ENCODE measurements at places on chromosomes 7 and 10.
A peak's percentile ranks its signal among the peaks of the same experiment; 100 is the strongest.

- H3K27me3 ChIP-seq, result no peaks in the 10 kb centered on the region
- no peaks in the 10 kb centered on the region for H3K4me1 ChIP-seq
- no peak for DNase-seq
Observed at GRCh38 chr10:31467791-31468535, 148.9 kb downstream of the ZEB1 start.

DNA sequence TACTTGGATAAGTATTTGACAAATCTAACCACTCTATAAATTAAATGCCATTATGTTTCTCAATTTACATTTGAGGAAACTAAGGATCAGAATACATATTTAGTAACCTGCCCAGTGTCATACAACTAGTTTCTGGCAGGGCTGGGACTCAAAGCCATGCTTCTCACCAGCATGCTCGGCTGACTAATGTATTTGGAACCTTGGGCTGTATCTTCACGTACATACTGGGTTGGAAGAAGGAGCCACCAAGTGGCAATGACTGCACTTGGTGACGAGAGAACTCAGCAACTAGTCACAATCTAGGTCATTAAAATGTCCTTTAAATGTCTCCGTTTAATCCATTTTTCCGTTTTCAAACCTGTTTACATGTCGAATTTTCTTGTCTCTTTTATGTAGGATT is 42.9 kb downstream of the CHRM2 start:
- no peaks in the 10 kb centered on the region for H3K36me3 ChIP-seq
- no peaks in the 10 kb centered on the region for H3K27me3 ChIP-seq
- no peak overlapping the region for H3K27ac ChIP-seq
- no peak for DNase-seq
- H3K4me3 ChIP-seq, result no peak overlapping the region
- no peaks in the 10 kb centered on the region for H3K4me1 ChIP-seq

- H3K36me3 ChIP-seq, result no peaks in the 10 kb centered on the region
- no peak overlapping the region for H3K4me3 ChIP-seq
- H3K27ac ChIP-seq, result no peak overlapping the region
- H3K4me1 ChIP-seq, result peaks cover 55% of the 10 kb centered on the region
Observed at GRCh38 chr7:100371561-100372171, 1.6 kb upstream of the PILRA start.

- H3K27ac ChIP-seq, result no peak within 1 kb of the TSS
- H3K27me3 ChIP-seq, result peaks cover 31% of the 10 kb centered on the region
- peaks cover 10% of the 10 kb centered on the region for H3K4me1 ChIP-seq
- DNase-seq, result no peak
- no peaks in the 10 kb centered on the region for H3K36me3 ChIP-seq
Observed at GRCh38 chr7:127252778-127253280, at the start of gene GRM8. GRM8 (minus strand) TSS chr7:127252941.

- H3K4me3 ChIP-seq, result no peak overlapping the region
- H3K4me1 ChIP-seq, result no peaks in the 10 kb centered on the region
- H3K27ac ChIP-seq, result no peak overlapping the region
- DNase-seq, result no peak
Observed at GRCh38 chr7:91835091-91835825, 45.2 kb downstream of the MTERF1 start.

DNA sequence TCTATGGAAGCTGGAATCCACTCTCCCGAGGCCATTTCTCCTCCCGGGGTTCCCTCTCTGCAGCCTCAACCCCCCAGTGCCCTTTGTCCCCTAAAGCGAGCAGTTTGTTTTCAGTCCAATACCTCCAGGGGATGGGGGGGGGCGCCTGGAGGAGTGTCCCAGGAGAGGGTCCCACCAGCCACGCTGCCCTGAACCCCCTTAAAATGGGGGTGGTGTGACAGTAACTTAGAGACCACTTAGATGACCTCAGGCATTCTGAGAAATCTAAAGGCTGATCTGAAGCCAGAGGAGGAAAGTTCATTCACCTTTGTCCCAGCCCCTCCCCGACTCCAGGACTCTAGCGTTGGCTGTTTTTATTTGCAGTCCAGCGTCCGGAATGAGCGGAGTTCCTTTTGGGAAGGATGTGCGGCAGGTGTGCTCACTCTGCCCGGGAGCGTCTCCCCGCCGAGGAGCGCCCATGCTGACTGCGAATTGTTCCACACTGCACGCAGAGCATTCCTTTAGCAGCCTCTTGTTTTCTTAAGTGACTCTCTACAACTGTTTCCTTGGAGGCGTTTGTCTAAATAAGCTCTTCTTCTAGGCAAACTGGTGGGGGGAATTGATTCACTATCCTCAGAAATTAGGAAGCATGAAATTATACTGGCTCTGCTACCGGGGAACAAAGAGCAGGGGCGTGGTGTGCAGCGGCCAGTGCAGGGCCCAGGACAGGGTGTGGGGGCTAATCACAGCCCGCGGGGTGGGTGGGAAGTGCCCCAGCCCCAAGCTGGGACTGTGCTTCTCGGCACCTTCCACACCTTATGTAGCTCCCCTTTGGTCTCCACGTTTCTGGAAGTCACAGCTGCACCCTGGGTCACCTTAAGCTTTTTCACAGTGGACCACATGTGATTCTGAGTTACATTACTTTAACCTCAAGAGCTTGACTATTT is 46.3 kb downstream of the SYPL1 start:
- no peak overlapping the region for H3K4me3 ChIP-seq
- no peaks in the 10 kb centered on the region for H3K36me3 ChIP-seq
- H3K27ac ChIP-seq, result no peak overlapping the region

GRCh38 chr7:30987178-30987577 is 23.4 kb downstream of the GHRHR start:
- no peak for DNase-seq
- no peak overlapping the region for H3K4me3 ChIP-seq
- no peaks in the 10 kb centered on the region for H3K27me3 ChIP-seq
- H3K4me1 ChIP-seq, result no peaks in the 10 kb centered on the region
- H3K27ac ChIP-seq, result no peak overlapping the region

GRCh38 chr10:73244866-73245477 is 2.1 kb downstream of the DNAJC9 start:
- peaks cover 11% of the 10 kb centered on the region for H3K36me3 ChIP-seq
- 0 out of 2 replicates have a peak overlapping the region, but pooled peaks have one; percentile 30 for H3K27ac ChIP-seq
- no peak for DNase-seq
- H3K4me1 ChIP-seq, result peaks cover 4% of the 10 kb centered on the region

- no peaks in the 10 kb centered on the region for H3K36me3 ChIP-seq
- no peak for DNase-seq
- H3K4me1 ChIP-seq, result no peaks in the 10 kb centered on the region
- H3K4me3 ChIP-seq, result no peak overlapping the region
- no peaks in the 10 kb centered on the region for H3K27me3 ChIP-seq
Observed at GRCh38 chr10:114902151-114902550, 35.8 kb upstream of the TRUB1 start.

- no peaks in the 10 kb centered on the region for H3K27me3 ChIP-seq
- H3K4me1 ChIP-seq, result no peaks in the 10 kb centered on the region
- no peak overlapping the region for H3K27ac ChIP-seq
- no peaks in the 10 kb centered on the region for H3K36me3 ChIP-seq
Observed at GRCh38 chr10:43204042-43204942, 62.6 kb downstream of the RASGEF1A start.

GRCh38 chr7:22668971-22669401 is 58.0 kb upstream of the IL6 start:
- H3K4me1 ChIP-seq, result peaks cover 11% of the 10 kb centered on the region
- no peak for DNase-seq
- H3K27ac ChIP-seq, result no peak overlapping the region
- no peaks in the 10 kb centered on the region for H3K27me3 ChIP-seq
- no peak overlapping the region for H3K4me3 ChIP-seq
- H3K36me3 ChIP-seq, result no peaks in the 10 kb centered on the region

DNA sequence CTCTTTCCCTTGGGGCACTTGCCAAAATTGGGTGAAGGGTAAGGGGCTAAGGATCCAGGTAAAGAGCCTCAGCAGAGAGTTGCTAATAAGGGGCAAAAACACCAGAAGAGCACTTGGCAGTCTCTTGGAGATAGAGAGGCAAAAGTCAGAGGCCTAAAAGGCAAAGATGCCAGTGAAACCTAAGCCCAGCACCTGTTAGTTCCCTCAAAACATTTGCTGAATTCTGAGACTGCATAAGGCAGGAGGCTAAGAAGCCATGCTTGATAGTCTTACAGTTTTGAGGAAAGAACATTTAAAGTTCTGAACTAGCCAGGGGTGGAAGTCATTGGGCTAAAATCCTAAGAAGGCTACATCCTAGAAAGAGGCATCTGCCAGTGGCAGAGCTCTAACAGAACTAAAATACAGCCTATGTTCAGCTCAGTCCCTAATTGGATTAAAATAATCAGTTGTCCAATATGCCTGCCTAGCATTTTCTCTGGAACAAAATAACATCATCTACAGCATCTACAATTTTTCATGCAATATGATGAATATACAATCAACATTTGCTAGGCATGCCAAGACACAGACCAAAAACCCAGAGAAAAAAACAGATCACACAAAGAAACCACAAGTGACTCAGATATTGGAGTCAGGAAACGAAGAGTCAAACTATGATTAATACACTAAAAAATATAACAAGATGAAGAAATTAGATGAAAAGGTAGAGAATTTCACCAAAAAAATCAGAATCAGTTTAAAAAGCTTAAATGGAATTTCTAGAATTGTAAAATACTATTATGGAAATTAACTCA is 7.7 kb downstream of the HTR7 start:
- no peak overlapping the region for H3K27ac ChIP-seq
- DNase-seq, result no peak
- H3K36me3 ChIP-seq, result no peaks in the 10 kb centered on the region
- H3K27me3 ChIP-seq, result no peaks in the 10 kb centered on the region

DNA sequence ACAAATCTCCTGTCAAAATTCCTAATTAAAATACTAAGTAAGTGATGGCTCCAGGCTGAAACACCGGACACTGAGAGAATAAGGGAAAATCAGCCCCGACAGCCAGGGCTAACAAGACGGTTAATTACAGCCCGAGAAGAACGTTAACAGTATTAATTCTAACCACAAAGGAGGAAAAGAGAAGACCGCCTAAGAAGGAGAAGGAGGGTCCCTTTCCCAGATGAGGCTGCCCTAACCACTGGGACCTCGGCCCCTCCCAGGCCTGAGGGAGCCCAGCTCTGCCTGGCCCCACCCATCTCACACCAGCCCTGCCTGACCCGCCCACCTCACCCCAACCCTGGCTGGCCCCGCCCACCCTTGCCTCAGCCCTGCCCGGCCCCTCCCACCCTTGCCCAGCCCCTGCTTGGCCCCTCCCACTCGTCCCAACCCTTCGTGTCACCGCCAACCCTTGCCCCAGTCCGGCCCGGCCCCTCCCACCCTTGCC is 51.3 kb downstream of the PWWP2B start:
- 0 out of 2 replicates have a peak overlapping the region, but pooled peaks have one; percentile 62 for H3K27ac ChIP-seq
- H3K27me3 ChIP-seq, result no peaks in the 10 kb centered on the region
- peaks cover 25% of the 10 kb centered on the region for H3K4me1 ChIP-seq
- DNase-seq, result peak; percentile 30
- no peak overlapping the region for H3K4me3 ChIP-seq

GRCh38 chr10:33136271-33136670 is 178.2 kb upstream of the ITGB1 start:
- no peaks in the 10 kb centered on the region for H3K4me1 ChIP-seq
- H3K4me3 ChIP-seq, result no peak overlapping the region
- no peak overlapping the region for H3K27ac ChIP-seq

GRCh38 chr10:5291501-5292195 is 73.1 kb upstream of the UCN3 start:
- H3K27ac ChIP-seq, result no peak overlapping the region
- H3K4me1 ChIP-seq, result no peaks in the 10 kb centered on the region
- H3K27me3 ChIP-seq, result no peaks in the 10 kb centered on the region
- H3K4me3 ChIP-seq, result no peak overlapping the region
- DNase-seq, result no peak

DNA sequence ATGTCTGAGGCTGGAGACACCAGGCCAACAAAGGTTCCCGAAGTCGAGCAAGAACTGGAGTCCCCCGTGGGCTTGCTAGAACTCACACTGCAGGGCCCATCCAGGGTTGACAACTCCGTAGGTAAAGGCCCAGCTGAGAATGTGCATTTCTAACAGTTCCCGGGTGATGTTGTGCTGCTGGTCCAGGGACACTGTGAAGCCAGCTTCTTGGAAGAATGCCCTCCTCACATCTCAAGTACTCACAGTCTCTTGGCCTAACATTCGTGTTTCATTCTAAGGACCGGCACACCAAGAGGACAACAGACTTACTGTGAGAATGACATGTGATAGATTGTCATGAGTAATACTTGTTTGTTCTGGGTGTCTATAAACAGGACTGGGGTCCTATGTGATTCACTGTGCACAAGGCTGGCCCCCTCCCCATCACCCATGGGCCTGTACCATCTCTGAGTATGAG is 682.3 kb upstream of the IGFBP3 start:
- H3K27ac ChIP-seq, result no peak overlapping the region
- DNase-seq, result no peak
- no peaks in the 10 kb centered on the region for H3K4me1 ChIP-seq
- no peaks in the 10 kb centered on the region for H3K36me3 ChIP-seq
- H3K27me3 ChIP-seq, result no peaks in the 10 kb centered on the region

- no peaks in the 10 kb centered on the region for H3K27me3 ChIP-seq
- no peak overlapping the region for H3K27ac ChIP-seq
- no peak for DNase-seq
- no peak overlapping the region for H3K4me3 ChIP-seq
Observed at GRCh38 chr10:126301701-126302475, 86.4 kb downstream of the ADAM12 start.

GRCh38 chr10:125114761-125115391 is 45.5 kb downstream of the CTBP2 start:
- no peak overlapping the region for H3K4me3 ChIP-seq
- DNase-seq, result no peak
- no peaks in the 10 kb centered on the region for H3K36me3 ChIP-seq
- H3K27ac ChIP-seq, result no peak overlapping the region

- no peaks in the 10 kb centered on the region for H3K4me1 ChIP-seq
- no peak overlapping the region for H3K4me3 ChIP-seq
- H3K27me3 ChIP-seq, result no peaks in the 10 kb centered on the region
- DNase-seq, result no peak
- no peaks in the 10 kb centered on the region for H3K36me3 ChIP-seq
Observed at GRCh38 chr10:52283174-52283573, 30.9 kb upstream of the DKK1 start.

- H3K27ac ChIP-seq, result no peak overlapping the region
- H3K4me1 ChIP-seq, result no peaks in the 10 kb centered on the region
- H3K4me3 ChIP-seq, result no peak overlapping the region
- no peaks in the 10 kb centered on the region for H3K27me3 ChIP-seq
- no peaks in the 10 kb centered on the region for H3K36me3 ChIP-seq
Observed at GRCh38 chr7:91083855-91084644, 180.2 kb upstream of the FZD1 start.

DNA sequence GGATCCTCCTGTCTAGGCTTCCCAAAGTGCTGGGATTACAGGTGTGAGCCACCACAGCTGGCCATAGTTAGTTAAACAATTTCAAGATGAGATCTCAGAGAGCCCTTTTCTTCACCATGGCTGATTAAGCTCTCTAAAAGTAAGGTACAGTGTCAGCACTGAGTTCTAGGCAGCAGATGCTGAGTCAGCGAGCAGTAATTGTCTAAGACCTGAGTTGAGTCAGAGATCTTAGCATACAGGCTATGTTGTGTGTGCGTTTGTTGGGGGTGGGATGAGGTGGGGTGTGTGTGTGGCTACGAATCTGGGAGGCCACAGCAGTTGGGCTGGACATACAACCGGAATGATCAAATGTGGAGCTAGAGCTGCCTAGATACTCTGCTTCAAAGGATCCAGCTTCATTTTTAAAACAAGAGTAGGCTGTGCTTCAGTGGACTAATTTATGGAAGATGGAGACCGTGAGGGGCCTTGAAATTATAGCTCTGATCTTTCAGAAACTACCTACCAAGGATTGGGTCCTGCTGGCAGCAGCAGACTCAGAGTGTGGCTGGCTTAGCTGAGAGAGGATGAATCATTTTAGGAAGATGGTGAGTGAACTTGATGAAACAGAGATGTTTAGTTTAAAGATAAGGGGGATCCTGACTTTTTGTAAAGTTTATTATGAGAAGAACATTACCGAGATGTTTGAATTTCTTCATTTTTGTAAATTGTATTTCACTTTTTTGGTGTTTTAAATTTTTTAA is 17.5 kb upstream of the MTPN start:
- H3K4me3 ChIP-seq, result no peak overlapping the region
- peaks cover 3% of the 10 kb centered on the region for H3K4me1 ChIP-seq
- no peaks in the 10 kb centered on the region for H3K27me3 ChIP-seq
- no peak overlapping the region for H3K27ac ChIP-seq

Data from GM12878 (cell line).